ENCODE measurements at places on chromosomes 7 and 10.

GRCh38 chr10:51394039-51394438 lies 305.4 kb downstream of the CSTF2T start:
- no peak for DNase-seq

- DNase-seq = no peak
Measured at GRCh38 chr7:124635416-124635815, 130.2 kb downstream of the GPR37 start.

DNA sequence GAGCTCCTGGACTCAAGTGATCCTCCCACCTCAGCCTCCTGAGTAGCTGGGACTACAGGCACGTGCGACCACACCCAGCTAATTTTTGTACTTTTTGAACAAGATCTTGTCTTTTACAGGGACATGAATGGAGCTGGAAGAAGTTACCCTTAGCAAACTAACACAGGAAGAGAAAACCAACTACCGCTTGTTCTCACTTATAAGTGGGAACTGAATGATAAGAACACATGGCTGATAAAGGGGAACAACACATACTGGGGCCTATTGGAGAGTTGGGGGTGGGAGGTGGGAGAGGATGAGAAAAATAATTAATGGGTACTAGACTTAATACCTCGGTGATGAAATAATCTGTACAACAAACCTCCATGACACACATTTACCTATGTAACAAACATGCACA lies 70.9 kb upstream of the INHBA start:
- no peak for DNase-seq

GRCh38 chr7:95684037-95684436 lies 87.7 kb upstream of the PDK4 start:
- DNase-seq = no peak

- peak; percentile 79 for DNase-seq
Measured at GRCh38 chr7:130943336-130943901, 209.4 kb upstream of the KLF14 start.

DNA sequence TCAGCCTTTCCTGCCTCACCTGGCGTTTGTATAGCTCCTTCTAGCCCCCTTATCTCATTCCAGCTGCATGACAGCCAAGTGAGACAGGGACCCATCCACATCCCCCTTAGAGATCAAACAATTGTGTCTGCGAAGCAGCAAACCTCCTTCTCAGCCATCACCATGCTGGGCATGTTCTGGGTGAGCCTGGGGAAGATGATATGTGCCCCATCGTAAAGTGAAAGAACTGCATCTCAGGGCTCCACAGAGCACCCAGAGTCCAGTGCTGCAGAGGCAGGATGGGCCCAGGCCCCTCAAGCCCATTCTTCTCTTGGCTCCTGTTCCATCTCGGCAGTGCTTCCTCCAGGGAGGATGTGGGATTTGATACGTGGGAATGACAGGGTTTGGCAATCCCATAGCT lies 43.2 kb downstream of the FIGNL1 start:
- DNase-seq = no peak
